Hepatocyte (in vitro differentiated cells): ENCODE measurements at places on chromosomes 12 and 14. TPM values are rescaled to one million over a fixed set of nuclear protein-coding genes. Genes with fewer than 3 reads are reported as not detected.

TEX22 gene
- total RNA-seq: 0.52 TPM in 1 of 2 replicates, not detected in the other

DNA sequence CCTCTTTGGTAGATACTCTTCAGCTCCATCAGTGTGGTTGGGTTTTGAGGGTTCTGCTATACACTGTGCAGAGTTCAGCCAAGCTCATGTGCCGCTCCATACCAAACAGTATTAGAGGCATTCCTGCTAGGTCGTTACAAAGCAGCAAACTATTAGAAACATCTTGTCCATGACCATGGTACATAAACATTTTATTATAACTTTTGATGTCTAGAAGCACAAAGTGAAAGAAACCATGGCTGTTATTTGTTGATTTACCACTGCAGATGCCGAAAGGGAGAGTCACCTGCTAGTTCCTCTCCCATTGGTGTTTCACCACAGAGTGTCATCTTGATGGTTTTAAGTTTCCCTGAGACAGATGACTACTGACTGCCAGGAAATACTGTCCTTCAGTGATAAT lies 242.0 kb downstream of the ADAMTS20 start:
- no peak for DNase-seq

DNA sequence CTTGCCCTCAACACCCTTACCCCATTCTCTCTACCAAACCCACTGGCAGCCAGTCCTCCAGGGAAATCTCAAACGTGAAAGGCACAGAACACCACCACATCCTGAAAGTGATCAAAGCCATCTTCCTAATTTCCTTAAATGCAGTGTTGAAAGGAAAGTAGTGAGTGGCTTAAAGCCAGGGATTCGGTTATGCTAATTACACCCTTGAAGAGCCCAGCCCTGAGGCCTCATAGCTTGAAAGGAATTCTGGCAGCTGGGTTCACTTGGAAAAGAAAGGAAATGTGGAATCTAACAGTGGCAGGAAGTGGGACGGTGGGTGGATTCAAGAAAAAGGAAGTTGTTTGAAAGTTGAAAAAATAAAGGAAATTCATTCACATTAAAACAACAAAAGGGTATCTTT lies 73.0 kb upstream of the FICD start:
- no peak for DNase-seq

- DNase-seq: no peak
Measured at GRCh38 chr14:94239406-94239805, 53.7 kb downstream of the SERPINA10 start.

GRCh38 chr12:26340649-26341048 lies 145.3 kb downstream of the SSPN start:
- no peak for DNase-seq
